ENCODE measurements at places on chromosomes 3 and 15.

DNA sequence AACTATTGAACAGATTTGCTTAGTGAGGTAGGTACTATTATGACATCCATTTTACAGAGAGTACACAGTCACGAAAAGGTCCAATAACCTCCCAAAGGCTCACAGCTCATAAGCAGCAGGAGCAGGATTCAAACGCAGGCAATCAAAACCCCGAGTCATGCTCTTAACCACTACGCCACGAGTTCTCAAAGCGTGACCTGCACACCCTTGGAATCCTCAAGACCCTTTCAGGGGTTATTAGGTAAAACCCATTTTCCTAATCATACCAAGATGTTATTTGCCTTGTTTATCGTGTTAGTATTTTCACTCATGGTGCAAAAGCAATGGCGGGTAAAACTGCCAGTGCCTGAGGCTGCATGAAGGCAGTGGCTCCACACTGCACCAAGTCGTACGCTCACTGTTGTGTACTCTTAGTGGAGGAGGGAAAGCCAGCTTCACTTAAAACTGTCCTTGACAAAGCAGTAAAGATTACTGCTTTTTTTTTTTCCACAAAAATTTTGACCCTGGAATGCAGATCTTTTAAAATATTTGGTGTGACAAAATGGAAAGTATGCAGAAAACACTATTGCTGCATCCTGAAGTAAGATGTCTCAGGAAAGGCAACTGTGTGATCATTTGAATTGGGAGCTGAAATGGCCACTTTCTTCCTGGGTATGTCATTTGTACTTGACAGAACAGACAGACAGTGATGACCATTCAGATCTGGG is 96.1 kb downstream of the IGF2BP2 start:
- DNase-seq, result no peak

DNA sequence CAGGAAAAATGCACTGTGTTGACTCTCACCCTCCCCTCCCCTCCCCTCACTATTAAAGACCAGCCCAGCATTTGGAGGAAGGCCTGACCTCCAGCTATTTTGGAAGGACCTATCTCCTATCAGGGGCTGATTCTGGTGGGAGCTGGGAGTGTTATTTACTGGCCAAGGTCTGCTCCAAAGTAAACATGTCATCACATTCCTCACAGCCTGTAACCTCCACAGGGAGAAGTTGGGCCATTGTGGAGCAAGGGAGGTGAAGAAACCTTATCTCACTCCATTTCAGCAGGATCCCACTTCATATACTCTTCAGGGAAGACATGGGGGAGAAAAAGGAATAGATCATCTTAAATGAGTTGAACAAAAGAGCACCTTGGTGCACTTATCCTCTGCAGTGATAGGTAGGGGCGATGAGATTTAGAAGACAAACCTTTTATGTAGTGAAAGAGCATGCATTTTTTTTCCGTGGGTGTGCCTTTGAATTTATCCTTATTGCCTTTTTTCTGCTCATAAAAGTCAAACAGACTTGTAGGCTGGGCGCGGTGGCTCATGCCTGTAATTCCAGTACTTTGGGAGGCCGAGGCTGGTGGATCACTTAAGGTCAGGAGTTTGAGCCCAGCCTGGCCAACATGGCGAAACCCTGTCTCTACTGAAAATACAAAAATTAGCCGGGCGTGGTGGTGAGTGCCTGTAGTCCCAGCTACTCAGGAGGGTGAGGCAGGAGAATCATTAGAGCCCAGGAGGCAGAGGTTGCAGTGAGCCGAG is 15.6 kb upstream of the FLNB start:
- no peak for DNase-seq

DNA sequence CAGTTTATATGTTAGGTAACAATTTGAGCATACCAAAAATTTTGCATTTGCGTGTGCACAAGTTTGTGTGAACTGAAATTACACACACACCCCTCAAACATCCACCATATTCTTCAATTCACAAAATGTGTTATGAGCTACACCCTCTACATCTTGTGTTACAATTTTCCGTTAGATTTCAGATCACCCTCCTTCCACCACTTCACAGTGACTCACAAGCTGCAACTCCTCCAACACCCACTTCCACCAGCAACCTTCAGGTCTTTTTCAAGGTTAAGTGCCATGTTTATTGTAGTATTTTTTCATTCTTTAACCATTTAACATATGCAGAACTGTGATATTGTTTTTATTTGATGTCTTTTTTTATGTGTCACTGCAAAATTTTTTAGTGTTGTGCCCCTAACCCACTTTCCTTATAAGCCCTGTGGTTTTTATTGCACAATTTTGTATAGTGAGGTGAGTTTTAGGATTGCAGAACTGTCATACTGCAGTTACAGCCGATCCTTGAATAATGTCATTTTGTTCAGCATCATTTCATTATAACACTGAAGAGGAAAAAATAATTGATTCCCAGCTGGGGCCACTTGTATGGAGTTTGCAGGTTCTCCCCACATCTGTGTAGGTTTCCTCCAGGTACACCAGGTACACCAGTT is 148.9 kb downstream of the PLCL2 start:
- DNase-seq, result peak; percentile 40

GRCh38 chr15:95895508-95895907 is 435.0 kb upstream of the NR2F2 start:
- DNase-seq, result no peak

- no peak for DNase-seq
Measured at GRCh38 chr15:70264738-70265465, 167.2 kb upstream of the TLE3 start.

DNA sequence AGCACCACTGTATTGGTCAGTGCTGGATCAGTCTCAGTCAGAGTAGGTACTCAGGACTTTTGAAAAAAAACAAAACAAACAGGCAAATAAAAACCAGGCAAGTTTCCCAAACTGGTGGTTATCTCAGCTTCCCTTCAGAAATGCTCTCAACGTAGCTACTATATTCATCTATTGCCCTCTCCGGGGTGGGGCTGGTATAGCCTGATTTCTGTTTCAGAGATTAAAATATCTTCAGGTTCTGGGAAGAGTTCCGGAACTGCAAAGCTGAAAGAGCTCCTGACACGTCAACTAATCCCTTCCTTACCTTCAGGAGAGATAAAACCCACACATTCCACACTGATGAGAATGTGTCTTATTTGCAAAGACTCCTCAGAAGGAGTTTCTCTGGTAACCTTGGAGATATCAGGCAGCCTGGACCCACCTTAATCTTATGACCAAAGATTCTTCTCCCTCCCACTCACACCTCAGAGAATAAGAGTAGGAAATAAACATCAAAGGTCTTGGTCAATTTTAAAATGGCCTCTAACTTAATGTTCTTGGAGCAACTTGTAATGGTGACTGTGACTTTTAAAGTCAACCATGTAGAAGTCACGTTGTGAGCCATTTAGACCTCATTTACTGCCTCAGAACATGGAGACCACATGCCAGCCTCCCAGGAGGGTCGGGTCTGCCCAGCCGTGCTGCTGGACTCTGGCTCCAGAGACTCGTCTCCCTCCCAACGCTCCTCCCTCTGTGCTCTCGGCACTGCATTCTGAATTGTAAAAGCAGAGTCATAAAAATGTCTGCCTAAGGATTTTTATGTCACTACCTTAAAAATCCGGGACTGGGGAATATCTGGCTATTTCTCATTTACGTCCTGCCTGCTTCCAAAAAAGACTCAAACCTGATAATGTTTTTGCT is 53.8 kb downstream of the CDCP1 start:
- no peak for DNase-seq

Measured in inflammatory macrophage (primary cell).